ENCODE measurements at places on chromosomes 2 and 18.
A peak's percentile ranks its signal among the peaks of the same experiment; 100 is the strongest.

GRCh38 chr2:220756653-220757052 lies 815.5 kb downstream of the EPHA4 start:
- no peak for DNase-seq

GRCh38 chr18:10072671-10073175 lies 158.9 kb downstream of the VAPA start:
- no peak for DNase-seq

- DNase-seq: peak; percentile 73
Measured at GRCh38 chr18:31634331-31634713, 42.6 kb downstream of the TTR start.

- no peak for DNase-seq
Measured at GRCh38 chr18:38042211-38042890, 476.8 kb upstream of the CELF4 start.

DNA sequence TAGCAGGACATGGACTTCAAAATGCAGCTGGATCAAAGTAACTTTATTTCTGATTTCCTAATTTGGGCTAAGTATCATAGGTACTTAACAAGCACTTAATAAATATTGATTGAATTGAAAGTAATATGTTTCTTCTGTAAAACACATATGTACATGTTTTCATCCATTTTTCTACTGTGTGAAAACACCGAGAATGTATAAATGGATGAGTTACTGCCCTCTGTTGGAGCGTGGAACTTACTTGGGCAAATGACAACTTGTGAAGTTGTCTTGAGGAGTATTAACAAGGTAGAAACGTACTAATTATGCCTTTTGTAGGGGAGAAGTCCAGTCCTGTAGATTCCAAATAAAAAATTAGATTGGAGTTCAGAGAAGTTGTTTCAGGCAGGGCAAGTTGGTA lies 87.2 kb downstream of the PHLPP1 start:
- DNase-seq: peak; percentile 9

DNA sequence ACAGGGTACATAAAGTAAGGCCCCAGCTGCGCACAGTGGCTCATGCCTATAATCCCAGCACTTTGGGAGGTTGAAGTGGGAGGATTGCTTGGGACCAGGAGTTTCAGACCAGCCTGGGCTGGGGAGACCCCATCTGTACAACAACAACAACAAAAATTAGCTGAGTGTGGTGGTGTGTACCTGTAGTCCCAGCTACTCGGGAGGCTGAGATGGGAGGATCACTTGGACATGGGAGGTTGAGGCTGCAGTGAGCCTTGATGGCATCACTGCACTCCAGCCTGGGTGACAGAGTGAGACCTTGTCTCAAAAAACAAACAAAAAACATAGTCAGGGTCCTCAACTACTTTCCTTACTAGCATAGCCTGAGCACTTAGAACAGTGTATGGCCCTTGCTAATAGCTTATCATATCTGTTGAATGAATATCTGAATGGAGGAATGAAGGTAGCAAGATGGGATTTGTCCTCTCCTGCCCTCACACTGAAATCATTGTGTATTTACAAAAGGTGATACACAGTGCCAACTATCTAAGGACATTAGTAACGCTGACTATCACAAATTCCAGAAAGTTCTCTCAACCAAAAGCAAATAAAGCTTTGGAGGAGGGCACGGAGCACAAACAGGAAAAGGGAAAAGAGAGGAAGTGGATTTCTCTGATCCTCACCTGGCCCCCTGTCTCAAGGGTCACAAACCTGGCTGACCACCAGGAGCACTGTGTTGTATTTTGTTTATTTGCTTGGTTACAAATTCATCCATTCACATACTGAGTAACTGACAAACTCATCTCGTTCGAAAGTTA lies 38.1 kb downstream of the L3MBTL4 start:
- no peak for DNase-seq

- no peak for DNase-seq
Measured at GRCh38 chr2:230968921-230969658, 26.8 kb upstream of the SPATA3 start.

- DNase-seq: no peak
Measured at GRCh38 chr2:157056200-157056676, 201.3 kb upstream of the GALNT5 start.

- DNase-seq: no peak
Measured at GRCh38 chr2:102120701-102121159, 21.8 kb upstream of the IL1R1 start.

GRCh38 chr18:8813611-8814010 lies 108.3 kb downstream of the MTCL1 start:
- DNase-seq: no peak

- no peak for DNase-seq
Measured at GRCh38 chr18:23738151-23738550, 48.9 kb downstream of the LAMA3 start.

- DNase-seq: no peak
Measured at GRCh38 chr2:226715347-226715990, 84.2 kb downstream of the IRS1 start.

DNA sequence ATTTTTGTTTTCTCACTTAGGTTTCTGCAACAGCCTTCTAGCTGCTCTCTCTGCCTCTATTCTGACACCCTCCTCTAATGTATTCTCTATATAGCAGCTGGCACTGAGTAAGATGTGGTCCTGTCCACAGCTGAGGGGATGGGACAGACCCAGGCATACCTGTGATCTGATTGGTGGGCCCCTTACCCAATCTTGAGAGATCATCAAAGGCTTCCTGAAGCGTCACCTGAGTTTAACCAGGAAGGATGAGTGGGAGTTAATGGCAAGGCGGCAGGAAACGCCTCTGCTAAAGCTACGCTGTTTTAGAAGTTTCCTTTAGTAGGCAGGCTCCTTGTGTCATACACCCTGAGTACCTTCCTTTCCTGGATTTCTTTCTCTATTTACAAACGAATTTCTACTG lies 5.7 kb upstream of the TET3 start:
- DNase-seq: peak; percentile 41

- DNase-seq: no peak
Measured at GRCh38 chr2:107412981-107413380, 413.7 kb upstream of the RGPD4 start.

GRCh38 chr18:10304853-10305252 lies 149.6 kb upstream of the APCDD1 start:
- no peak for DNase-seq

- DNase-seq: no peak
Measured at GRCh38 chr2:28488858-28489575, 6.8 kb upstream of the PLB1 start.

DNA sequence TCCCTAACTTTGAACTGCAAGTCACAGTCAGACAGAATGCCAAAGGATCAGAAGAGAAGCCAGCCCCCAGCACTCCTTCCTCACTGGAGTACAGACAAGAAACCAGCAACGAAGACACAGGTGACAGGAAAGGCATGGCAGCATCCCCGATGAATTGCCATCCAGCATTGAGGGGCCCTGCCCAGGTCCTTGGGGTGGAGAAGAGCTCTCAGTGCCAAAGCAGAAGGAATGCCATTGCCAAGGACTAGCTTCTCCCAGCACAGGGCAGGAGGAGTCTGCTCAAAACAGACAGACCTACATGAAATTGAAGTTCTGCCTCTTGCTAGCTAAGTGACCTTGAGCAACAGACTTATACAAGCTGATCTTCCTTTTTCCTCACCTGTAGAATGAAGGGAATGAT lies 220.1 kb downstream of the L3MBTL4 start:
- DNase-seq: no peak

DNA sequence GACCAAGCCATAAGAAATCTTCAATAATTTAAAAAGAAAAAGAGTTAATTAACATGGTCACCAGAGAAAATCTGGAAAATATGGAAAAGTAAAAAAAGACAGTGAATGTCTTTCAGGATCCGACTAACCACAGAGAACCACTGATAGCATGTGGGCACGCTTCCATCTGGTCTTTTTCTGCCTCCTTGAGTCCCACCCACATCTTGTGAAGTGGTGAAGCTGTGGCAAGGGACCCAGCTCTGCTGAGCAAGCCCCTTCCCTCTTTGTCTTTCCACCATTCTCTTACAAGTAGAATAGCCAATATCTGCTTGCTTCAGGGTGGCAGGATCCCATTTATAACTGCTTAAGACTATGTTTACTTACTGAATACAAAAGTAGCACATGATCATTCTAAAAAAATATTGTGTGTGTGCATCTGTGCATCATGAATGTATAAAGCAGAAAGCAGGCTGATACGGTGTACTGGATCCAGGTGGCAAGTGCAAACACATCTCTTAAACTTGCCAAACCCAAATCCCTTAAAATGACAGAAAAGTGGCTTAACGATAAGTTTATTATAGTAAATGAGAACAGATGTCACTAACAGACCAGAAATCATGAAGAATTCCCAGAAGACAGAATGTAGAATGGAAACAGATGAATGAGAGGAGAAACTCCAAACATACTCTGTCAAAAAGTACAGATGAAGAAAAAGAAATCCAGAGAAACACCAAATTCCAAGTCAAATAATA lies 52.3 kb downstream of the FOXI3 start:
- no peak for DNase-seq

DNA sequence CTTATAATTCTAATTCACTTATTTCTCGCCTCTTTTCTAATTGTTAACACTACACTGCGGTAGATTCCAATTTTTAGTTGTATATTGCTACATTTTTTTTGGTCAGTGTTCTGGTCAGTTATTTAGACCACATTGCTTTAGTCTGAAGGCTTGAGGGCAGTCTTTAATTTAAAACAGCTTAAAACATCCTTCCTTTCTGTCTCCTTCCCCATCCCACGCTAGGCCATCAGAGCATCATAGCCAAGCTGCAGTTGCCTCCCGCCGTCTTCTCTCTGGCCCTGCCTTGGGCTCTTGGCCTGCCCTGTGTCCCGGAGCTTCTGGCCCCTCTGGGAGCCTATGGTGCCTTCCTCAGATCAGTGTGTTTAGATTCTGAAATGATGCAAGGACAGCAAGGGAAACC lies 52.6 kb upstream of the GLI2 start:
- no peak for DNase-seq

DNA sequence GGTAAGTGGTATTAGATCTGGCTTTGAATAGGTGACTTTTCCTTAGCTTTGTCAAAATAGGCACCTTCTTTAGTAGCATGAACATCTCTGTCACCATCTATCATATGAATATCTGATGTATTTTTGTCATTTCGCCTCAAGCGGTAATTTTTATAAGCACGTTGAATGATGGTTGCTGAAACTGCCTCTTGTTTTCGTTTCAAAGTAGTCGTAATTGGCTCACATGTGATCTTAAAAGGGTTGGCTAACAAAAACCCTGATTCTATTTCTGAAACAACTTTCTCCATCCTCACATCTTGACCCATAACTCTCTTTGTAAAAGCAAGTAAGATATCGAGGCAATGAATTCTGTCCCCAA lies 29.8 kb upstream of the SCN9A start:
- no peak for DNase-seq

- DNase-seq: no peak
Measured at GRCh38 chr2:121008975-121009374, 273.3 kb downstream of the GLI2 start.

- DNase-seq: no peak
Measured at GRCh38 chr2:102690012-102690411, 70.7 kb downstream of the SLC9A2 start.

- DNase-seq: no peak
Measured at GRCh38 chr2:40483549-40484243, 31.8 kb upstream of the SLC8A1 start.

DNA sequence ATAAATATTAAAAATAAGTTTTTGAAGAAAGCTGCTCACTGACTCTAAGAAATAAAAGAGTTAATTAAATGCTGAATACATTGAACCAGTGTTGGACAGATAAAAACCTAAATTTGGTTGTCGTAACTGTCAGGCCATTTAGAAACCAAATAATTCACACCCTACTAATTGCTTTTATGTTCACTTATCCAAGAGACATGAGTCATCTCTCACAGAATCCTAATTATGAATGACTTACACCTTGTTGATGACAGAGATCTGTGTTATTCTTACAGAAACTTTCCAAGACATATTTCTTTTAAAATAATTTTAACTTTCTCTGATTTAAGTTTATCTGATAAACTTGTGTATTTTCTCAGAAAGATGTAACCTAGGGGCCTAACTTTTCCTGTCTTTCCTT lies 250.7 kb downstream of the IKZF2 start:
- DNase-seq: no peak

DNA sequence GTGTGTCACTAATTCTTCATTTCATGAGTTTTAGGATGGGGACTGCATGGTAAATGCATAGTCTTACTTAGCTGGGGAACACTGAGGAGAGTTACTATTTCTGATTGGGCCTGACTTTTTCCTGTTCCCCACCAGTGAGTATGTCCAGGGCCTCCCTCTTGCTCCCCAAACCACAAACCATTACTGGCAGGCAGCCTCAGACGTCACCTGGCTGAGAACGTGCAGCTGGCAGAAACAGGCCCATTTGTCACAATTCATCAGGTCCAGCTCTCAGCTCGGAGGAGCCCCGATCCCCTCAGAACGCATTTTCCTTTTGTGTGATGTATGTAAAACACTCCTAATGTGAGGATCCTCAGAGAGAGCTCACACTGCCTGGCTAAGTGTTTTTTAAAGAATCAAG lies 71.7 kb upstream of the SIX3 start:
- DNase-seq: no peak

- DNase-seq: no peak
Measured at GRCh38 chr2:62136956-62137830, 58.7 kb upstream of the B3GNT2 start.

DNA sequence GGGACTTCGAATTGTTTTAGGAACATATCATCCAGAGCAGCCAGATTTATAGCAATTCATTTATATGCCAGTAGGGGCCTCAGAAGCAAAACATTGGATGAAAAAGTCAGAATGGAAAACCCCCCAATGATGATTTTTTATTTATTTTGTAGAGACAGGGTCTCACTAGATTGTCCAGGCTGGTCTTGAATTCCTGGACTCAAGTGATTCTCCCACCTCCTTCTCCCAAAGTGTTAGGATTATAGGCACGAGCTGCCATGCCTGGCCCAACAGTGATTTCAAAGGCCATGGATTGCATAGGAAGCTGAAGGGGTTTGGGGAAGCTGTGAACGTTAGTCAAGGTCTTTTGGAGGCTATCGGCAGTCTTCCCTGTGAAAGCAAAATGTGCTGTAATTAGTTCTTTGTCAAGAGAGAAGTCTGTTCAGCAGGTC lies 21.9 kb upstream of the MCFD2 start:
- DNase-seq: no peak

- no peak for DNase-seq
Measured at GRCh38 chr2:142918624-142919023, 41.2 kb downstream of the KYNU start.

DNA sequence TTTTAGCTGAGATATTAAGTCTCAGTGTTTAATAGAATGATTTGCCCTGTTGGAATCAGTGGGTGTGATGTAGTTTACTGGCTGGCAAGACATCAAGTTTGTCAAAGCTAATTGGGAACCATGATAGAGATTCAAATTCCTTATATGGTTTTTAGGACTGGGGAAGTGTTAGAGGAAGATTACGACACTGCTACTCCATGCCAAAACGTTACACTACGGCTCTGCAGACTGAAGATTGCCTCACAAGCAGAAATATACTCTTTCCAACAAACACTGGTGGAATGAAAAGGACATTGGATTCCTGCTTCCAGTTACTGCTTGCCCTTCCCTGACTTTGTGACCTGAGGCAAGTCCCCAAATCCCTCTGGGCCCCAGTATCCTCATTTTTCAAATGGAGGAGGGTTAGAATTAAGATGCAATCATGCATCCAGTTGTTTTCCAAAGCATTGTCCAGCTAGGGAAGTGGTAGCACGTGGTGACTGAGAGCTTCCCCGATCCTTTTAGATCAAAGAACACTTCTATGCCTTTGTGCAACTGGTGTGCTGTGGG lies 147.6 kb downstream of the CDC42EP3 start:
- no peak for DNase-seq

Data from CD8-positive, alpha-beta T cell (primary cell).